ENCODE measurements at places on chromosomes 16 and 17.

DNA sequence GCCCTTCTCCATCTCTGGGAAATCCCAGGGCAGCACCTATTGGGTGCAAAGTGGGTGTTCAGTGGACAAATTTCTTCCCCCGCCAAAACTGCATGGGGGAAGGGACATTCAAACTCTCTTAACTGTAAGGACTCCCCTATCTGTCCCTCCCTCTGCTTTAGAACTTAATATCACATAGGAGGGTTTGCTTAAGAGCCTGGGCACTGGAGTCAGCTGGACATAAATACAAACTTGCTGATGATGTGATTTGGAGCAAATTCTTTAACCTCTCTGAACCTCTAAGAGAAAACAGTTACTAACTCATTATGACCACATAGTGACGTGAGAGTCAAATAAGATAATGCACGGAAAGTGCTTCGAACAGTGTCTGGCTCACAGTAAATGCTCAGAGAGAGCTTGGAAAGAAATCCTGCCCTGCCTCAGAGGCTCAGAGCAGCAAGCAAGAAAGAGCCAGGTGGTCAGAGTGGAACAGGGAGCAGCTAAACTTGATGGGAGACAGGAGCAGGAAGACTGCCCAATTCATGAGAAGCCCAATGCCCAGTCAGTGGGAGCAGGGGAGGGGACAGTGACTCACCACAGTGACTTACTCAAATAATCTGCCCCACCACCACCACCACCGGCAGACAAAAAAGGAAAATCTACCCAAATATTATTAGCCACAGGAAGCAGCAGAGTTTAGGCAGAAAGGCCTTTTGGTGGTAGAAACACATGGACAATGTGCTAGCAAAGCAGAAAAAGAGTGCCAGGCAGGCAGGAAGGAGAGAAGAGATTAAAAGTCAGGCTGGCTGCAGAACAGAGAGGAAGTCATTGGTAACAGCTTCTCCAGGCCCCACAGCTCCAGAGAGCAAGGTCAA is 23.9 kb upstream of the CCL1 start:
- peak; percentile 61 for DNase-seq

- DNase-seq, result no peak
These were observed 71.8 kb upstream of the ZNF469 start for GRCh38 chr16:88310796-88311605.

DNA sequence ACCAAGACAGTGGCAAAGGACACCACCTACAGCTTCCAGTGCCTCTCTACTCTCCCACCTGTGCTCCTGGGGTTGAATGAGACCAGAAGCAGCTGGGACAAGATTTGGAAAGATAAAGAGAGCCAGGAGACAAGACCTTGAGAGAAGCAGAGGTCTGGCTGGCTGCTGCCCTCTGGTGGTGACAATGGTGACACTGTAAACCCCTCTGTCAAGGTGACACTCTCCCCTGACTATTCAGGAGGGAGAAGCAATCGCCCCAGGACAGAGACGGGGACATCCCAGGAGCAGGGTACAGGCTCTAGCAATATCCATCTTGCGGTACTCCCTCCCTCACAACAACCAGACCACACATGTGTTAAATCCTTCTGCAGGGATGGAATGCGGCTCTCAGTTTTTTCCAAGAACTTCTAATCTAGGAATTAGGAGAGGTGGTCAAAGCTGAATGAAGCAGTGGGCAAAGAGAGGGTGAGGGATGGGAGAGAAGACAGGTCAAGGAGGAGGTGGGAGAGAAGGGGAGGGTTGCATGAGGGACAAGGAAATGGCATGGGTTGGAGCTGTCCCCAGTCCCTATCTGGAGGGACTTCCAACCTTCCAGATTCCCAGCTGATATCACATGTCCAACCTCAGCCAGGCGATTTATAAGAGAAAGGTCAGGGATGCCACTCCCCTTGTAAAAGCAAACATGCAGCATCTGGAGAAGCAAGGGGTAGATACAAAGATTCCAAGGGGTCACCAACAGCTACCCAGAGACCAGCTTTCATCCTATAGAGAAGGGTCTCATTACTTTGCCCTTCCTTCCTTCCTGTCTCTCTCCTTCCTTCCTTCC is 2.9 kb downstream of the PHOSPHO1 start:
- peak; percentile 70 for DNase-seq

GRCh38 chr17:71461498-71462169 is 659.2 kb upstream of the SOX9 start:
- DNase-seq, result no peak

DNA sequence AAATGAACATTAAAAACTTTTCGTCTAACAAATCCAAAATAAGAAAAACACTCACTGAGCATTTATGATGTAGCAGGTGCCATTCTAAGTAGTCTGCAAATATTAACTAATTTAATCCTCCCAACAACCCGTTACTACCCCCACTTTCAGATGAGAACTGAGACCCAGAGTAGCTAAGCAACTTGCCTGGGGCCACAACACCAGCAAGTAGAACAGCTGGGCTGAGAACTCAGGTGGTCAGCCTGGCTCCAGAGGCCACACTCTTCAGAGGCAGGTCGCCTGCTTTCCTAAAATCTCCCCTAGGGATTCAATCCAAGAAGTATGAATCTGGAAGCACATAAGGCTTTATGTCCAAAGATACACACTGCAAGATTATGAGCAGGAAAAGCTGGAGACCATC is 6.2 kb downstream of the MBTPS1 start:
- no peak for DNase-seq

- no peak for DNase-seq
These were observed 7.5 kb downstream of the FLOT2 start for GRCh38 chr17:28889996-28890395.

- no peak for DNase-seq
These were observed 8.9 kb upstream of the ITGAM start for GRCh38 chr16:31250782-31251384.

DNA sequence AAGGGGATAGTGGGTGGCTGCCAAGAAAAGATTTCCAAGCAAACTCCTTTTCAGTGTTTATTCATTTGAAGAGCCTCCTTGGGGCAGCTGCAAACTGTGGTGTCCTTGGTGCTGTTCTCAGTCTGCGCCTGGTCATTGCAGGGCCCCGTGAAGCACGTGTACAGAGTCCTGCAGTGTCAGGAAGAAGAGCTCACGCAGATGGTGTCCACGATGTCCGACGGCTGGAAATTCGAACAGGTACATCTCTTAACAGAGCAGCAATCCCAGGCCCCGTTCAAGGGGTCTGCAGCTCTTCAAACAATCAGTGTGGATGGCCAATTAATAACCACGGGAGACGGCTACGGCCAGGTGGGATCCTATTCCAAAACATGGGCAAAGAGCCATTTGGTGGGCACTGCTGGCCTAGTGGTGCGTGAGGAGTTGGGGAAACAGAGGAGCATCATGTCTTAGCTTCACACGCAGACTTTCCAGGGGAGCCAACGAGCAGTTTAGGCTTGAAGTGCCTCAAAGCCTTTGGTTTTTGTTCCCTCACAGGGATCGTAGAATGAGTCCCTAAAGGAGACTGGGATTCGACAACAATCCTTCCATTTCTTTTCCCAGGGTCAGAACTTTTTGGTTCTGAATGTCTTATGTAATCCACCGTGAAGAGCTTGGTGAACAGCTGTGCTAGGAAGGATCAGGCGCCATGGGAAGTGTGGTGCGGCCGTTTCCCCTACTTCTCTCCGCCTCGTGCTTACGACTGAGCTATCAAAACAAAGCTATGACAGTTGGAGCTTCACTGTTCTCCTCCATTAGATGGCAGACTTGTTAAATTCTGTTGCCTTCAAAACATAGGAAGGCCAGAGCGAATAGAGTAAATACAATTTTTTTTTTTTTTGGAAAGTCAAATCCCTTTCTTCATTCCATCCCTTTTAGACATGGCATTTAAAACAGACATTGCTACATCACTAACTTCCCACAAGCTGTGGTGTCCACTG is 12.6 kb downstream of the KCTD2 start:
- no peak for DNase-seq

DNA sequence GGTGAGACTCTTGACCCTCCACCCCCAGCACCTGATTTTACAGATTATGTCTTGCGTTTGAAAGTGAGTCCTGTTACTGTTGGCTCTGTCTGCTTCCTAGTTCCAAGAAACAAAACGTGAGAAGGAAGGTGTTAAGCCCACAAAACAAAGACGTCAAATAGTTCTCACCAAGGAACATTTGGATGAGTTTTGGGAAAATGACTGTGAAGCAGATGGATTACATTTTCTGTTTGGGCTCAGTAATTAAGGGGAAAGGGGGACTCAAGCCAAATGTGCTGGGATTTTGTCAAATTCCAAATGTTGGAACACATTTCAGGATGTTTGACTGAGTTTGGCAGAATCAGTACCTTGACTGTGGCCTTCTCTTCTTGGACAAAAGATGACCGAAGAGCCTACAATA is 71.2 kb downstream of the PCTP start:
- DNase-seq, result no peak

GRCh38 chr17:17682737-17683680 is 1.8 kb downstream of the RAI1 start:
- peak; percentile 72 for DNase-seq

- DNase-seq, result no peak
These were observed 108.1 kb downstream of the IRX3 start for GRCh38 chr16:54178478-54178976.

DNA sequence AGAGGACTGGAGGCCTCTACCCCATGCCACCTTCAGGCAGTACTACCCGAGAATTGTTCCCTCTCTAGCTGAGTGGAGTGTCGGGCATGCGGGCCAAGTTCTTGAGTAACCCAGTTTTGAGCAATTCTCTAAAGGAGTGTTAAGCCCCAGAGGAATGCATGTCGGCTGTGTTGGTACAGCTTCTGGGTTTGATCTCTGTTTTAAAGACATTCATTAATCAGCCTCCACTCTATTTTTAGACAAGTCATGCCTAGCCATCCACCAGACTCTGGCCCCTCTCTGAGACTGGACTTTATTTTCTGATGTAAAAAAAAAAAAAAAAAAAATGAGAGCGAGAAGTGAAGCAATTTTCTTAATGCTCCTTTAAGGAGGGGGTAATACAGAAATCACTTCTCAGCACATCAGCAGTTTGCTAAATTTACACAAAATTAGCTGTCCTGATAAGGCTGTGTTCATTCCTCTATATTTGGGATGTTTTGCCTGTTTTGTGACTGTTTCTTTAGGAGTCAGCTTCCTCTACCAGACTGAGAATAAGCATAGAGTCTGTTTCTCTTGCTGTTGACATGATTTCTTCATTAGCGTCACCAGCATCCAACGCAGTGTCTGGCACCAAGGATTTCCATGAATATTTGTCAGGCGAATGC is 88.7 kb downstream of the AXIN2 start:
- DNase-seq, result no peak

- DNase-seq, result no peak
These were observed 116.5 kb downstream of the SALL1 start for GRCh38 chr16:51034481-51035109.

GRCh38 chr16:79536958-79537357 is 63.6 kb downstream of the MAF start:
- DNase-seq, result no peak

DNA sequence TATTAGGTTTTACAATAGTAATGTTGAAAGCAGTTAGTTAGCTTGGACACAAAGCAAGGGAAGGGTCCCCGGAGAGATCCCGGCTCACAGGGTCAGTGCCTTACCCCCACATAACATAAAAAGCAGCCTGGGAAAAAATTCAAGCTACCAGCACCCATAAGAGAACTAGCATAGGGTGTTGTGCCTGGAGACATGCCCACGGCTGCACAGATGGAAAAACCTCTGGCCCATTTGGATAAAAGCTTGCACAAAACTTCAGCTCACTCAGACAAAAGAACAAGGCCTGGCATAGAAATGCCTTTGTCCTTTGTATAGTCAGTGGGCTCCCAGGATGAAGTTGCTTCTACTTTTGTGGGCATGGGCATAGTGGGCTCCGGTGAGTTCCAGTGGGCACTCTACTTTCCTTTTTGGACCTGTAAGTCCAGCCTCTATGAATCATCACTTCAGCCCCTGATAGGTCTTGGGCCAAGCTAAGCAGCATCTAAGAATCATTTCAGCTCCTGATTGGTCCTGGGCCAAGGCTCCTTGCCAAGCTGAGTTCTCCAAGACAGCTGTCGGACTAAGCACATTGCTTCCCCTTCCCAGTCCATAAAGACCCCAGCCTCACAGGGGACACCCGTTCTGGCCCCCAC is 1.3 kb upstream of the RDM1 start:
- DNase-seq, result peak; percentile 49

DNA sequence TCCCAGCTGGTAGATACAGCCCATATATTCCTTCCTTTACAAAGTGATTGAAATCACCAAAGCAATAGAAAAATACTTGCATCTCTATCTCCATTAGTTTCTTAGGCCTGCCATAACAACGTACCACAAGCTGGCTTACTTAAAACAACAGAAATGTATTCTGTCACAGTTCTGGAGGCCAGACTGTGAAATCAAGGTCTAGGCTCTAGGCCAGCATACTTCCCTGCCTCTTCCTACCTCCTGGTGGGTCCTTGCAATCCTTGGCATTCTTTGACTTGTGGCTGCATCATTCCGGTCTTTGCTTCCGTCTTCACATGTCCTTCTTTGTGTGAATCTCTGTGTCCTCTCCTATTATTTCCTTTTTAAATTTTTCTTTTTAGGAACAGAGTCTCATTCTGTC is 62.5 kb downstream of the ERCC4 start:
- no peak for DNase-seq

DNA sequence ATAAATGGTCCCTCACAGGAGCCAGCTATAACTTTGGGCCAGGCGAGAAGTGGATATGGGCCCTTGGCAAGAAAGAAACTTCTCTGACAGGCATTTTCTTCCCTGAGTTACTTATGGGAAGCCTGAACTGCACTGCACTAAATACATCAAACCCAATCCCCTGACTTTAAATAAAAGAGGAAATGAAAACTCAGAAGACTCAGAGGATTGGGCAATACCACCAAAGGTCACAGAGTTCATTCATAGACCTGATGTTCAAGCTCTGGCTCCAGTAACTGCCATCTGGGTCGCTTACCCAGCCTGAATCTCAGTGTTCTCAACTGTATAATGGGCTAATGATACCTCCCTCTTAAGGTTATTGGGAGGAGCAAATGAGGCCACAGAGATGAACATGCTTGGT is 815 bp downstream of the KRT35 start:
- DNase-seq, result no peak

GRCh38 chr16:3651461-3652372 is 2.8 kb upstream of the DNASE1 start:
- DNase-seq, result no peak

DNA sequence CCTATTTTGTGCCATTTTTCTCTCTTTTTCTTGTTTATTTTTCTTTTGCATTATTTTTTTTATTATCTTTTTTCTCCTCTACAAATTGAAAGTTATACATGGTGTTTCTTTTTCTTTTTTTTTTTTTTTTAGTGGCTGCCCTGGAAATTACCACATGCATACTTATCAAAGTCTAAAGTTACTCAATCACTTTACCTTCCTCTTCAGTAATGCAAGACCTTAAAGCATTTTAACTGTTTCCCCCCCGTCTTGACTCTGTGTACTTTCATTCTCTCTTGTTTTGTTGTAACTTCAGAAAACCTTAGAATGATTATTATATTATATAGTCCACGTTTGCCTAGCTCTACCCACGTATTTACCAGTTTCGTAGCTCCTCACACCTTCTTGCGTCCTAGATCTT is 33.3 kb upstream of the SMPD3 start:
- DNase-seq, result no peak

GRCh38 chr16:48152226-48152625 is 3.6 kb downstream of the ABCC12 start:
- no peak for DNase-seq
